ENCODE measurements at places on chromosomes 11 and 22. TPM values are rescaled to one million over a fixed set of nuclear protein-coding genes. Genes with fewer than 3 reads are reported as not detected.

The SHISA8 gene
- total RNA-seq: not detected

The GRM5 gene
- not detected for total RNA-seq

The NLRP14 gene
- total RNA-seq: 0.13 TPM

The GUCY1A2 gene
- total RNA-seq: 0.91 TPM

The KRTAP5-9 gene
- total RNA-seq: not detected

The IL17RA gene
- 9.8 TPM for total RNA-seq

The YPEL4 gene
- 0.65 TPM for total RNA-seq

The CEND1 gene
- total RNA-seq: 0.32 TPM

The OLFML1 gene
- total RNA-seq: 1.3 TPM

The INS gene
- not detected for total RNA-seq

The BDNF gene
- total RNA-seq: 5.0 TPM

The TP53I11 gene
- total RNA-seq: 22.0 TPM

The TTC12 gene
- 27.7 TPM for total RNA-seq

The CEP126 gene
- total RNA-seq: 17.4 TPM

All from articular chondrocyte of knee joint (primary cell).